Neural progenitor cell (in vitro differentiated cells): ENCODE measurements at places on chromosomes 3 and 15. TPM values are rescaled to one million over a fixed set of nuclear protein-coding genes. Genes with fewer than 3 reads are reported as not detected.

The KNL1 gene
- total RNA-seq, result 71.7 and 125 TPM in 2 replicates

GRCh38 chr3:131795390-131796090, 239.3 kb downstream of the CPNE4 start:
- no peak for DNase-seq

The C3orf85 gene
- total RNA-seq, result not detected in 2 replicates

- DNase-seq, result no peak
Observed at GRCh38 chr3:164794099-164794498, 284.2 kb downstream of the SI start.

DNA sequence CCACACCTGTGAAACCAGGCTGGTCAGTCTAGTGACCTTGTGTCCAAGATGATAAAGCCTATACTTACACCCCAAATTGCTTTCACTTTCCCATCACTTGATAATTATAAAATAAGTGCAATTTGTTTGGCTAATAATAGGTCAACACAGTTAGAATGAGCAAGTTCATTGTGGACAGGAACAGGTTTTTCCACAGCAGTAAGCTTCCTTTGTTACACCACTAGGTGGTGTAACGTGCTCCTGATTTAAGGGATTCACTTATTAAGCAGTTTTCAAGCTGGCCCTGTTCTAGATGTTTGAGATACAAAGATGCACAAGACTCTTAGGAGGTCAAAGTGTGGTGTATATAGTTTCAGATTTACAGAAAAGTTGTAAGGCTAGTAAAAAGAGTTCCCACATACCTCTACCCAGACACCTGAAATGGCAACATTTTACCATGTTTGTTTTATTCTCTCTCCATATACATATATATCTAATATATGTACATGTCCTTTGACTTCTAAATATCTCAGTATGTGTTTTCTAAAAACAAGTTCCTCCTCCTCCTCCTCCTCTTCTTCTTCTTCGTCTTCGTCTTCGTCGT, 6.8 kb upstream of the MFSD1 start:
- DNase-seq, result peak; percentile 37

GRCh38 chr3:15428539-15428938, 1.1 kb downstream of the EAF1 start:
- DNase-seq, result no peak

DNA sequence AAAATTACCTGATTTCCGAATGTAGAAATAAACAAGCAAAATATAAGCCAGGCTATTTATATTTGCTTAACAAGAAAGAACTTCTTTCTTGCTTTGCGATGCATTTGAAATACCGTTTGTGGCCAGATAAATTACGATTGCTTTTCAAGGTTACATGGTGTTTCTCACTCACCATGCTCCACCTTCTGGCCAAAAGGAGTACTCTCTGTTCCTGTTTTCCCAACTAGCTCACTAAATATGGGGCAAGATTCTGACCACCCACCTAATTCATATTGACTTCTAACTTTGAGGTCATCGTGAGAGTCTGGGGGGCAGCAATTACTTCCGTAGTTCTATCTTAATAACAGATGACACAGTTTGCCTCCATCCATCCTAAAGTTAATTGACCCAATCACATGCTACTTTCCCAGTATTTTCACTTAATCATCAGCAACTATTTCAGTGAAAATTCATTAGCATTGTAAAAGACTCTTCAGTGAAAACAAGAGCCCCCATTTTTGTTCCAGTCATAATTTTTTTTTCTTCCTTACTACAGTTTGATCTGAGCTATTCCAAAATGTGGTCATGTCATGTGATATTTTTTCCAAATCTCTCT, 25.9 kb downstream of the ACP3 start:
- DNase-seq, result peak; percentile 73

The SH2D7 gene
- not detected in 2 replicates for total RNA-seq

The CRTC3 gene
- 4.9 and 7.4 TPM in 2 replicates for total RNA-seq

- DNase-seq, result no peak
Observed at GRCh38 chr15:46442901-46443590, 808.2 kb downstream of the SQOR start.

- no peak for DNase-seq
Observed at GRCh38 chr3:66431494-66431893, 69.3 kb downstream of the LRIG1 start.
